Endodermal cell (in vitro differentiated cells): ENCODE measurements at places on chromosomes 7 and 10. TPM values are rescaled to one million over a fixed set of nuclear protein-coding genes. Genes with fewer than 3 reads are reported as not detected.

Gene CLEC2L
- total RNA-seq, result 1.5 and 2.3 TPM in 2 replicates

Gene SUN1
- 124 and 133 TPM in 2 replicates for total RNA-seq

Gene HOXA7
- not detected in 2 replicates for total RNA-seq

DNA sequence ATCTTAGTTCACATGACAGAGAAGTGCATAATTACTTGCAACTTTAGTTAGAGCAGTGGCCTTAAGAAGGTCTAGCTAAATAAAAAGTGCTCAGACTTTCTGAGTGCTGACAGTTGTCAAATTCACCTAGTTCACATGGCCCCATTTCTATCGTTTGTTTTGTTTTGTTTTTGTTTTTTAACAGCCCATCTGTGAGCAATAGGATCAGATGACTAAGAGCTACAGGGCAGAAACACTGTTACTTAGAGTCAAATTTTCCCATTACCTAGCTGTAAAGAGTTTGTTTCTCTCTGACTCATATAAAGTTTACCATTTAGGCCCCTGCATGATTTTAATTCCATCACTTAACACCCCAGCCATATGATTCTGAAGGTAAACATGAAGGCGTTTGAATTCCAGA lies 18.8 kb downstream of the CAV1 start:
- no peak for DNase-seq

- peak; percentile 33 for DNase-seq
Measured at GRCh38 chr10:132880128-132880981, 62.0 kb downstream of the CFAP46 start.

DNA sequence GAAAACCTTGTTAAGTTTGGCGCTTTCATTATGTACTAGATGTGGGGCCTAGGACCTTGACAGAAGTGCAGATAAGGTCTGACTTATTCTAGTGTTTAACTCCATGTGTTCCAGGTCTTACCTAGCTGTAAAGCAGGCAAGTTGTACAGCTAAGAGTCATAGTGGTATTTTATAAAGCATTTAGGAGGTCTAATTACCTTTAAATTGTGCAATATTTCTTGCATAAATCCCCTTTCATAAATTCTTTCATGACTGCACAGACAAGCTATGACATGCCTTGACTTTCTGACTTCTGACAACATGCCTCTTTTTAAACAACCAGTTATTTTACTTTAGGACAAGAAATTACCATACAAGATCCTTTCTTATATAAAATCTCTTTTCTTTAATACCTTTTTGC lies 151.6 kb upstream of the VSTM2A start:
- DNase-seq, result no peak

- no peak for DNase-seq
Measured at GRCh38 chr7:87797798-87798403, 78.3 kb downstream of the SLC25A40 start.

- DNase-seq, result no peak
Measured at GRCh38 chr7:80517282-80517747, 5.5 kb upstream of the GNAT3 start.

DNA sequence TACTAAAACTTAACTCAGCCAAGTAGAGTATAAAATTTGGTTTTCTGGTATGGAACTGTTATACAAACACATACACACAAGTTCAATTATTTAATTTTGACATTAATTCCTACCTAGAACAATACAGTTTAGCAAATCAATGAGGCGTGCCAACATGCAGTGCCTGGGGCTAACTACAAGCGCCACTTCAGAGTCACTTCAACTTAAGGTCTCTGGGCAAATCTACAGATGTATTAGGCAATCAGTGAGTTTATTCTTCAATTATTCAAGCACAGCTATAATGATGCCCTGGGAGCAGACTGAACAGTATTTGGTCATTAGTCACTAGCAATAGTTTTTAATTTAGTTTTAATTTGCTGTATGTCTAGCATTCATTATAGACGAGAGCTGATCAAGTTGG lies 51.6 kb downstream of the HIBADH start:
- no peak for DNase-seq

DNA sequence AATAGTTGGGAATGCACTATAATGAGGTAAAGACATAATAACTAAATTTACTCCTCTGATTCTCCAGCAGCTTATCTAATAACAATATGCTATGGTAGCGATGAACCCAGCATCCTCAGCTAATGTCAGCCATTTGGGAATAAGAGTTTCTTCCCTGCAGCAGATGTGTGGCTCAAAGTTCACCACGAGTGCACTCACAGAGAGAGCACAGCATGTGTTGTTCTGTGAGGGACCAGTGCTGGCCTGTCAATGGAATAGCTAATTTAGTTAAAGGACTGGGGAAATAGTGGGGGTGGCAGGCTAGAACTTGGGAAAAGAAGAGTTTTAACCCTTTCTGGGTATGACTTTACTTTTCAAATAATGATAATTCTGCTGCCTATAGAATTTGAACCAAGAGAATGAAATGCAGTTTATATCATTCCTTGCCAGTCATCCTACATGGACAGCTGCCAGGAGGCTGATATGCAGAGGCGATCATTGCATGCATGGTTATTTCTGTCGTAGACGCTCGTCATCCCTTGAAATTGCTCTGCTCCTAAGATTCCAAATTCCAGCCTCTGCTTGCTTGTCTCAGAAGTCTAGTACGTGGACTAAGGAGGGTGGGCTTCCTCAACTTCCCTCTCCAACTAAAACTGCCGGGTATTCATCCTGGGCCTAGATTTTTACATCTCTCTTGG lies 355.6 kb downstream of the RNLS start:
- no peak for DNase-seq
